ENCODE measurements at places on chromosomes 5 and 9.

DNA sequence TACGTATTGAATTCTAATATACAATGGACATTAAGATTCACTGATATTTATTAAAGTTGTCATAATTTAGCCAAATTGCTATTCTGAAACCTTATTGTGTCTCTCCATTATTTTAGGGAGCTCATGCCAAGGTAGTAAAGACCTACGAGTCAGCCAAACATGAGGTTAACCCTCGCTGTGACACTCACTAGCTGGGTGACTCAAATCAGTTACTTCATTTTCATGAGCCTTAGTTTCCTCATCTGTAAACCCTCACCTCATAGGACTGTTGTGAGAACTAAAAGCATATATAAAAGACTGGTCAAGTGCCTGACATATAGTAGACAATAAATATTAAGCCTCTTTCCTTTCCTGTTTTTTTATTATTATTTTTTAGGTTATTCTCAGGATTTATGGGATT, 44.0 kb upstream of the PCA3 start:
- peaks cover 28% of the 10 kb centered on the region for H3K27me3 ChIP-seq
- H3K36me3 ChIP-seq, result no peaks in the 10 kb centered on the region
- no peak overlapping the region for H3K27ac ChIP-seq
- DNase-seq, result no peak
- no peaks in the 10 kb centered on the region for H3K4me1 ChIP-seq
- no peak overlapping the region for H3K4me3 ChIP-seq

- DNase-seq, result peak; percentile 80
- H3K36me3 ChIP-seq, result no peaks in the 10 kb centered on the region
- peak overlapping the region; percentile 11 for H3K27ac ChIP-seq
- H3K27me3 ChIP-seq, result peaks cover 20% of the 10 kb centered on the region
- H3K4me3 ChIP-seq, result no peak overlapping the region
Measured at GRCh38 chr5:963673-964531, 44.7 kb upstream of the NKD2 start.

- no peaks in the 10 kb centered on the region for H3K27me3 ChIP-seq
- H3K36me3 ChIP-seq, result no peaks in the 10 kb centered on the region
- peak; percentile 45 for DNase-seq
- H3K4me1 ChIP-seq, result no peaks in the 10 kb centered on the region
Measured at GRCh38 chr9:69193685-69194032, 19.6 kb downstream of the TJP2 start.

- H3K27me3 ChIP-seq, result peaks cover 26% of the 10 kb centered on the region
- H3K27ac ChIP-seq, result no peak overlapping the region
- H3K4me3 ChIP-seq, result no peak overlapping the region
- no peak for DNase-seq
Measured at GRCh38 chr9:101736717-101737116, 1.7 kb downstream of the GRIN3A start.

- H3K4me1 ChIP-seq, result peaks cover 7% of the 10 kb centered on the region
- no peaks in the 10 kb centered on the region for H3K27me3 ChIP-seq
- no peaks in the 10 kb centered on the region for H3K36me3 ChIP-seq
- no peak overlapping the region for H3K4me3 ChIP-seq
Measured at GRCh38 chr5:55896663-55897062, 45.5 kb downstream of the IL31RA start.

DNA sequence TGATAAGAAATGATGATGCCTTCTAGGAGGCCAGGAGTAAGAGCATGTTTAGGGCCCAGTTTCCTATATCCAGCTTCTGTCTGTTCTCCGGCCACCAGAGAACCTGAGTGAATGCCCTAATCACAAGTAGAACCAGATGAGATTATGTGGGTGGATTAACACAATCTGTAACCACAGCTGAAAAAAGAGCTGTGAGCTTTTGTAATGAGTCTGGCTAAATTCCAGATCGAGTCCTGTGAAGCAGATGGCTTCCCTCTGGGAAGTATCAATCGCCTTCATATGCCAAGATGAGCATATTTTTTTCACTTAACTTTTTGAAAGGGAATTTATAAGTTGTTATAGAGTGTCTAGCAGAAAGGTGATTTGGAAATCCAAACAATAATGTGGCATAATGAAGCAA, 99.8 kb downstream of the NNT start:
- H3K4me1 ChIP-seq, result peaks cover 5% of the 10 kb centered on the region
- peaks cover 34% of the 10 kb centered on the region for H3K36me3 ChIP-seq
- peak overlapping the region; percentile 40 for H3K27ac ChIP-seq
- H3K27me3 ChIP-seq, result no peaks in the 10 kb centered on the region
- no peak overlapping the region for H3K4me3 ChIP-seq
- peak; percentile 29 for DNase-seq

- H3K4me3 ChIP-seq, result no peak overlapping the region
- DNase-seq, result peak; percentile 71
- H3K4me1 ChIP-seq, result peaks cover 9% of the 10 kb centered on the region
- peak overlapping the region; percentile 100 for H3K27ac ChIP-seq
- no peaks in the 10 kb centered on the region for H3K27me3 ChIP-seq
- no peaks in the 10 kb centered on the region for H3K36me3 ChIP-seq
Measured at GRCh38 chr9:133527444-133527920, 2.7 kb upstream of the MYMK start.

GRCh38 chr5:132303589-132303988, 9.4 kb downstream of the SLC22A4 start:
- H3K27me3 ChIP-seq, result no peaks in the 10 kb centered on the region
- no peaks in the 10 kb centered on the region for H3K36me3 ChIP-seq
- no peak for DNase-seq
- H3K4me1 ChIP-seq, result no peaks in the 10 kb centered on the region

- DNase-seq, result no peak
- H3K36me3 ChIP-seq, result no peaks in the 10 kb centered on the region
- no peaks in the 10 kb centered on the region for H3K4me1 ChIP-seq
- no peak overlapping the region for H3K4me3 ChIP-seq
- H3K27ac ChIP-seq, result no peak overlapping the region
Measured at GRCh38 chr9:84636436-84636835, 33.1 kb upstream of the NTRK2 start.

DNA sequence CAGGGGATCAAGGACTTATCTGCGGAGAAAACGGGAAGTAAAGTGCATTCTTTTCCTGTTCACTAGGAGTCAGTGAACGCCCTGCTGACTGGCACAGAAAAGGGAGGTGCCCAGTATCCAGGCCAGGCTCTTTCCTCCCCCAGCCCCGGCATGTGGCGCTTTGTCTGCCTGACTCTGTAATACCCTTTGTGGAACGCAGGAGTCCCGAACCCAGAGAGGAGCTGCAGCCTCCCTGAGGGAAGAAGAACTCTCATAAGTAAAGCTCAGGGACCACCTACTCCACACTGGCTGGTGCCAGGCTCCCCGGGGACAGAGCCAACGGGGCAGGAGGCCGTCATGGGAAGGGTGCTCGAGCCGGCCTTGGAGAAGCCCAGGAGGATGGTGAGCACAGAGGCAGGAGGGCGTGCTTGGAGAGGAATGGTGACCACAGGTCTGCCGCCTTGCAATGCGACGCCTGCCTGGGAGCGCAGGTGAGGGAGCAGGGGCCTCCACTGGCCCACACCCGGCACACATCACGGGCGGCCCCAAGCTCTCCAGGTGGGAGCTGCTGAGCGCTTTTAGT, 31.5 kb downstream of the VAV2 start:
- H3K27ac ChIP-seq, result no peak overlapping the region
- no peaks in the 10 kb centered on the region for H3K36me3 ChIP-seq
- H3K4me3 ChIP-seq, result no peak overlapping the region
- no peaks in the 10 kb centered on the region for H3K27me3 ChIP-seq

DNA sequence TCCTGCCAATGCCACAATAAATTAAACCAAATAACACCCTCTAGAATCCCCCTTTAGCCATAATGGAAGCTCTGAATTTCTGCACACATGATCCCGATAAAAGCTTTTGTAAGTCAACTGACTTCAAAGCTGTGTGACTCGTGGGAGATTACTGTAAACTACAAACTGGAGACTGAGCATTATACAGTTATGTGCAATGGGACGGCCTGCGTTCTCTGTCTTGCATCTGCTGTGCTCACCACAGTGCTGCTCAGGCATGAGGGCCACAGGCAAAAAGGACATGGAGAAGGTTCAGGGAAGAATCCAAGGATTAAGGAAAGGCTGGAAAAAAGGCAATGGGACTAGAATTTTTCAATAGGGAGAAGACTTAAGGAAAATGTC, 184.2 kb downstream of the FANCC start:
- H3K4me1 ChIP-seq, result peaks cover 69% of the 10 kb centered on the region
- no peak for DNase-seq
- no peaks in the 10 kb centered on the region for H3K36me3 ChIP-seq
- H3K27ac ChIP-seq, result peak overlapping the region; percentile 99
- H3K27me3 ChIP-seq, result no peaks in the 10 kb centered on the region
- H3K4me3 ChIP-seq, result no peak overlapping the region

- no peak for DNase-seq
- no peak overlapping the region for H3K4me3 ChIP-seq
- H3K4me1 ChIP-seq, result no peaks in the 10 kb centered on the region
- no peaks in the 10 kb centered on the region for H3K27me3 ChIP-seq
Measured at GRCh38 chr5:123865641-123866040, 353.7 kb downstream of the CSNK1G3 start.

DNA sequence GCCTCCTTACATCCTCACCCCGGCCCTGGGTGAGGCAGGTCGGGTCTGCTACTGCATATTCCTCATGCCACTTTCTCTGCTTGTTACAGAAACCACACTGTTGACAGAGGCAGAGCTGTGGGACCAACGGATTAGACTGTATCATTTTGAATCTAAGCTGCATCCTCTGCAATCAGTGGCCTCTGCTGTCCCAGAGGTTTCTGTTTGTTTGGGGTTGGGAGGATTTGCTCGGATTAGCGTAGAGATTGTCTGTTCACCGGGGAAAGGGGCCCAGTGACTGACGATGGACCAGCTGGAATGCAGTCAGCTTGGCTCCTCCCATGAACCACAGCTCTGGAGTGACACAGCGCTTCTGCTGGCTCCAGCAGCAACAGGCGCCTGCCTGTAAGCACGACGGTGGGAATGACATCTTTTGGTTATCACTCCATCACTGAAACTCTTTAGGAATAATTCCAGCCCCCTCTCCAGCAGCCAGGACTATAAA, 37.3 kb upstream of the ADRA1B start:
- H3K4me1 ChIP-seq, result peaks cover 4% of the 10 kb centered on the region
- H3K4me3 ChIP-seq, result no peak overlapping the region
- H3K36me3 ChIP-seq, result no peaks in the 10 kb centered on the region
- DNase-seq, result peak; percentile 44

DNA sequence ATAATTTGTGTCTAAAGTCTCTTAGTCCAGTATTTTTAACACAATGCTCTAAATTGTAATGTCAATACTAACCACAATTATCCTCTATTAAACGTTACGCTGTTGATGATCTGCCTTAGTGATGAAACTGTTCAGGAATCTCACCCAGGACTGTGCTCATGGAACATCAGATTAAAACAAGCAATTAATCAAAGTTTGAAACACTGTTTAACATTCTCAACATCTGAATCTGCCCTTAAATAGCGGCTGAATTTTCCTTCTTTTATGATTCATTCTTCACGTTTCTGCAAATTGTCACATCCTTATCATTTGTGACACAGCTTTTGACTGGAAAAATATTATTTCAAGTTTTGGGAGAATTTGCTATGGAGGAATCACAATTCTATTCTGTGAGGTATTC, 113.8 kb downstream of the MARCHF11 start:
- no peak for DNase-seq
- no peak overlapping the region for H3K27ac ChIP-seq
- peaks cover 9% of the 10 kb centered on the region for H3K36me3 ChIP-seq
- peaks cover 12% of the 10 kb centered on the region for H3K4me1 ChIP-seq
- H3K27me3 ChIP-seq, result no peaks in the 10 kb centered on the region

- no peak for DNase-seq
- no peak overlapping the region for H3K4me3 ChIP-seq
- no peaks in the 10 kb centered on the region for H3K27me3 ChIP-seq
- no peaks in the 10 kb centered on the region for H3K36me3 ChIP-seq
- no peak overlapping the region for H3K27ac ChIP-seq
- no peaks in the 10 kb centered on the region for H3K4me1 ChIP-seq
Measured at GRCh38 chr9:93196096-93197055, 12.4 kb downstream of the WNK2 start.

GRCh38 chr5:23684103-23684502, 176.7 kb downstream of the PRDM9 start:
- no peak overlapping the region for H3K27ac ChIP-seq
- H3K4me1 ChIP-seq, result no peaks in the 10 kb centered on the region
- H3K4me3 ChIP-seq, result no peak overlapping the region
- no peak for DNase-seq
- H3K36me3 ChIP-seq, result no peaks in the 10 kb centered on the region

- no peak overlapping the region for H3K27ac ChIP-seq
- no peaks in the 10 kb centered on the region for H3K27me3 ChIP-seq
- peak; percentile 11 for DNase-seq
Measured at GRCh38 chr5:178416206-178416882, 173.8 kb downstream of the COL23A1 start.
